ENCODE measurements at places on chromosomes 16 and 17.

GRCh38 chr17:40063901-40064531, 1.3 kb downstream of the THRA start:
- DNase-seq, result no peak

- no peak for DNase-seq
These were observed 81.5 kb upstream of the DHX40 start for GRCh38 chr17:59483860-59484259.

DNA sequence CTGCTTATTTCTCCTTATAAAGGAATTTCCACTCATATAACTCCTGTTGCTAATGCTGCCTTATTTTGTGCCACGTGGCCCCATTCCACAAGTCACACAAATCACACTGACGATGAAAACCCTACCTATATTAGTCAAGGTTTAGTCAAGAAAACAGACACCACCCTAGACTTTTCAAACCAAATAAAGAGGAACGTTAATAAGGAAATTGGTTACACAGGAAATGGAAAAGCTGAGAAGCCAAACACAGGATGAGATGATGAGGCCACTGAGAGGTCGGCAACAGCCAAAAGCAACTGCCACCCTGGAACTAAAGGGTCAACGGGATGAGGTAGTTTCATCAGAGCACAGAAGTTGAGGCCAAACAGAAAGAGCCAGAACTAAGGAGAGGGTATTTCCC, 47.3 kb upstream of the ALOX12 start:
- no peak for DNase-seq

GRCh38 chr16:14499110-14499509, 130.9 kb downstream of the PARN start:
- no peak for DNase-seq

DNA sequence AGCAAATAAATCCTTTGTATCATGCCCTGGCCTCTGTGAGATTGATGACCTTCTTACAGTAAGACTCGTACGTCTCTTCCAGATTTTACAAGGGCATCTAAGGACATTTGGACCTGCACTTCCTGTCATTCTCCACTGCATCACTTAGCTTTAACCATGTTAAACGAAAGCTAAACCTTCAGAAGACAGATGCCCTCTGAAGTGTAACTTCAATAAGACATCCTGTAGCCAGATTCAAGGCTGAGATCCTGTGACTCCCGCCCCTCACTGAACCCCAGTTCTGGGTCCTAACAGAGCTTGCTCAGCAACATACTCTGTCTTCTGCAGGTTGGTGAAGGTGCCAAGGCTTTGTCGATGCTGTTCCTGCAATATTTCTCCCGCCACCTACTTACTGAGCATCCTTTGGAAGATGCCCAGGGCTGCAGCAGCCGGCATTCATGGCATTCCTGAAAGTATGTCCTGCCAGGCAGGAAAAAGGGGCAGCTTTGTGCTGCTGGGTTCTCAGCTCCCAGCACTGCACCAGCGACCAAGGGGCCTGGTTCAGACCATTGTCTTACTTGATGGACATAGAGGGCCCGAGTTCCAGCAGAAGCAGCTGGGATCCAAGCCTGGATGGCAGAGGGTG, 131.1 kb downstream of the AXIN2 start:
- no peak for DNase-seq

GRCh38 chr17:78441271-78441971, 63.0 kb downstream of the PGS1 start:
- DNase-seq, result no peak

GRCh38 chr17:80198144-80198661, 21.9 kb downstream of the SGSH start:
- DNase-seq, result no peak

- no peak for DNase-seq
These were observed 10.7 kb upstream of the EPOP start for GRCh38 chr17:38685491-38685890.

DNA sequence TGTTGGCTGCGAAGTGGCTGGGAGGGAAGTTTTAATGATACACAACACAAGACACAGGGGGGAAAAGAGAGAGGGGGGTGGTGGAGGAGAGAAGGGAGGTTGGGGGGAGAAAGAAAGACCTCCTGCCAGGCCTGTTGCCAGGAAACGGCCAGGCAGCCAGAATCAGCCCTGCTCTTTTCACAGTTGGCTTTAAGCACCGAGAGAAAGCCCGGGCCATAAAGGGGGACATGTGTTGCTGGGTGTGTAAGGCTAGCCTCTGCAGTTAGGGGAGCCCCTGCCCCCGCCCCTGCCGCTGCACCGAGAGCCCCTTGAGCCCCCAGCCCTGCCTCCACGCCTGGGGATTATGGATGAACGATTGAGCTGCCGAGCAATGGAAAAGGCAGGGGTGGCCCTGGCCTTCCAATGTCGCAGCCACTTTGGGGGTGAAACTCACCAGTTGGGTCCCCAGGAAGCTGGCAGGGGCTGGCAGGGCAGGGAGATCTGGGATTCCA, 13.9 kb upstream of the WNT3 start:
- peak; percentile 31 for DNase-seq

DNA sequence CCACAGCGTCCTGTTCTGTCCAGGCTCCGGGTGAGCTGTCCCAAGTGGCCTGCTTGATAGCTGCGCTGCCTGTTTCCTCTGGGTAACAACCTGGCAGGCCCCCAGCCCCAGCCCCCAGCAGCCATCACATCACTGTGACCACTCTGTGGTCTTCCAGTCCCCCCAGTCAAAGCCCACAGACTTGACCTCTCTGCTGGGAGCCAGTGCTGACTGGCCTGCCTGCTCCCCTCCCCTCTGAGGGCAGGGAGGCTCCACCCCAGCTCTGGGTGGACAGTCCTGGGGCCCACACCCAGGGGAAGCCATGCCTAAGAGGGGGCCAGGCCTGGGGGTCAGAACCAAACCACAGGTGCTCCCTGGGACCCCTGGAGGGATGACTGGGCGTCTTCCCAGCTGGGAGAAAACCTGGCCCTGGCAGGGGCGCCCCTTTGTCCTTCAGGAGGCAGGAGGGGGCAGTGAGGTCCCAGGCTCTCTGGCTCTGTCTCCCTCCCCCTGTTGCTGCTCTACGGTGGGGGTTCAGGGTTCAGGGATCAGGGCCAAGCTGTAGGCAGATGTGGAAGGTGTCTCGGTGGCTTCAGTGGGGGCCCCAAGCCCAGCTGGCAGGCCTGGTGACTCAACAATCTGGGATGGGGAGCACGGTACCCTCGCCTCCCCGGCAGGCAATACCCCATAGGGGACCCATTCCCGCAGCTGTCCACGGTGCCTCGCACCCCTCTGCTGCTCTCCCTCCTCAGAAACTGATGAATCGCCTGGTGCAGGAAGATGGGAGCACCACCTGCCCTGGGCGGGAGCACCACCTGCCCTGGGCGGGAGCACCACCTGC, 1.8 kb upstream of the SLC16A3 start:
- DNase-seq, result no peak

DNA sequence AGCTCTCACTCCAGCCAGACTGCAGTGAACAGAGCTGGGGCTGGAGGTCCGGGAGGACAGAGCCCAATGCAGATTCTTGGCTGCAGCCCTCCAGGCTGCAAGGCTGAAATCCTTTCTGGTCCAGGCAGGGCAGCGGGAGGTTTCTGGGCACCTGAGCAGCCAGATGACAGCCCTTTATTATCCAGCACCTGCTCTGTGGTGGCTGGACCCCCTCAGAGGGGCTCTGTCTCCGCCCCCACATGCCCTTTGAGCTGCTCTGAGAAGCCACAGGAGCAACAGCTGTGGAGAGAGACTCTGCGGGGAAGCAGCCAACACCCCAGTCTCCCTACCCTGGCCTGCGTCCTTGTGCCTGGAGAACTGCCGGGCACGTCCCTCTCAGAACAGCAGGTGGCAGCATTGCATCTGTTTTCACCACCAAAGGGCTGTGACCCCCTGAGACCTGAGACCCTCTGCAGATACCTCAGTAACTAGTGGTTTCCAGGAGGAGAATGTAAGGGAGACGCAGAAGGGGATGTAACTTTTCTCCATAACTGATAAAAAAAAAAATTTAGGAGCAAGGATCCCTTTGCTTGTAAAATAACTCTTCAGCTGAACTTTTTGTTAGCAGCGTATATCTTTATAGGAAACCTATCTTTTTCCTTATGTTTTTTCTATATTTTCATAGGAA, 3.7 kb upstream of the CNP start:
- peak; percentile 82 for DNase-seq

DNA sequence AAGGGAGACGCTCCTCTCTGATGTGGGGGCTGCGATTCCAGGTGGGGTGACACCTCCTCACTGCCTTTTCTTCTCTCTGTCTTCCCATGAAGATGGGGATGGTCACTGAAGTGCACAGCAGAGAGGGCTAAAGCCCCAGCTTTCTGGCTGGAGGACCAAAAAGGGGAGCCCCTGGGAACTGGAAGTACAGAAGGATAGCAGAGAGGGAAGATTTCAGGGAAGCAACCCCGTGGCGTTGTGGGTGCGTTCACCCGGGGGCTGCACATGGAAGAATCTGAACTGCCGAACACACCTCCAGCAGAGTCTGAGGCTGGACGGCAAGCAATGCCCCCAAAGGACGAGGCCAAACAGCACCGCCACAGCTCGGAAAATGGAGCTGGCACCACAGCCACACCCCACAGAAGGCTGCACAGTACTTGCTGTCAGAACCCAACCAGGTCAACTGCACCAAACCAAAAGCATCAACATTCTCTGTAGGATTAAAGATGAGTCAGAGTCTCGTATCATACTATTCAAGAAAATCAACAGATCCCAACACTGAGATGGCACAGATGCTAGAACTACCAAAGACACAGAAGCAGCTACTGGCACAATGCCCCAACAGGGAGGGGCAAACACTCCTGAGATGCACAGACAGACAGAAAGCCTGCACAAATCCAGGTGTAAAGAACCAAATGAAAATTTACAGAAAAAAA, 49.9 kb downstream of the MAP1LC3B start:
- DNase-seq, result no peak

DNA sequence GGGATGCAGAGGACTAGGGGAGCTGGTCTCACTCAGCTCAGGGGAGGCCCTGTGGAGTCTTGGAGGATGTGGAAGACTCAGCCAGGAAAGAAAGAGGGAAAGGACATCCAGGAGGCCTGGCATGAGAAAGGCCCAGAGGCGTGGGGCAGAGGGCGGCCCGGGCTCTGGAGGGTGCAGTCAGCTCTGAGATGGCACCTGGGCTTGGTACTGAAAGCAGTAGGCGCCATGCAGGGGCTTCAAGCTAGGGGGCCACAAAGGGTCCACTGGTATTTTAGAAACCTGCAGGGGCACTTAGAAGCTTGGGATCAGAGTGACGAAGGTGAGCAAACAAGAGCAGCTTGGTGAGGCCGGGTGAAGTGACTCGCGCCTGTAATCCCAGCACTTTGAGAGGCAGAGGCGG, 5.6 kb downstream of the FAM171A2 start:
- DNase-seq, result no peak

GRCh38 chr16:68786685-68787418, 49.8 kb downstream of the CDH1 start:
- DNase-seq, result peak; percentile 81

- no peak for DNase-seq
These were observed 2.1 kb downstream of the KCNH4 start for GRCh38 chr17:42178817-42179216.

- peak; percentile 86 for DNase-seq
These were observed 43.2 kb downstream of the CUEDC1 start for GRCh38 chr17:57911834-57912673.

- DNase-seq, result no peak
These were observed 641 bp downstream of the SBK1 start for GRCh38 chr16:28292731-28293600.

GRCh38 chr17:31533546-31534155, 142.2 kb downstream of the RAB11FIP4 start:
- DNase-seq, result no peak

DNA sequence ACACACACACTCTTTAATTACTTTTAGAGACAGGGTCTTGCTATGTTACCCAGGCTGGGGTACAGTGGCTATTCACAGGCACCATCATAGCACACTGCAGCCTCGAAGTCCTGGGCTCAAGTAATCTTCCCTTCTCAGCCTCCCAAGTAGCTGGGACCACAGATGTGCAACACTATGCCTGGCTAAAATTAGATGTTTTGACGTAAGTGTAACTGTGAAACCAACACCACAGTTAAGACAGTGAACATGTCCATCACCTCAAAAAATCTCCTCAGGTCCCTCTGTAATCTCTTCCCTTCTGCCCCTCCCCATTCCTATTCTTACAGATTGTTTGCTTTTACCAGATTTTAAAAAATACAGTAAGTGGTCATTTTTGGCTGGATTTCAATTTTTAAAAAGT, 66.7 kb downstream of the RPGRIP1L start:
- no peak for DNase-seq

GRCh38 chr17:34146440-34147043, 108.5 kb upstream of the CCL2 start:
- no peak for DNase-seq

DNA sequence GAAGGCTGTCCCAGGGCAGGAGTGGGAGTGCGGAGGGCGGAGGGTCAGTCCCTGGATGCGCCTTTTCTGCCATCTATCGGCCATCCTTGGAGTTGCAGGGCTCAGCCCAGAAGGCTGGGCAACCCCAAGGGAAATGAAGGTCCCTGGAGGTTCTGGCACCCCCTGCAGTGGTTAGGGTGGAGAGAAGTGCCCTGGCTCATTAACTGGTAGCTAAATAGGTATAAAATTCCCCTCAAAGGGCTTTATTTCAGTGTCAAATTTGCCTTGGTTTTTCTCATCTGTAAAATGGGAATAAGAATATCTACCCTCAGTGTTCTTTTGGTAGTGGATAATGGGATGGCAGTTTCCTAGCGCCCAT, 22.4 kb downstream of the C17orf75 start:
- peak; percentile 29 for DNase-seq

DNA sequence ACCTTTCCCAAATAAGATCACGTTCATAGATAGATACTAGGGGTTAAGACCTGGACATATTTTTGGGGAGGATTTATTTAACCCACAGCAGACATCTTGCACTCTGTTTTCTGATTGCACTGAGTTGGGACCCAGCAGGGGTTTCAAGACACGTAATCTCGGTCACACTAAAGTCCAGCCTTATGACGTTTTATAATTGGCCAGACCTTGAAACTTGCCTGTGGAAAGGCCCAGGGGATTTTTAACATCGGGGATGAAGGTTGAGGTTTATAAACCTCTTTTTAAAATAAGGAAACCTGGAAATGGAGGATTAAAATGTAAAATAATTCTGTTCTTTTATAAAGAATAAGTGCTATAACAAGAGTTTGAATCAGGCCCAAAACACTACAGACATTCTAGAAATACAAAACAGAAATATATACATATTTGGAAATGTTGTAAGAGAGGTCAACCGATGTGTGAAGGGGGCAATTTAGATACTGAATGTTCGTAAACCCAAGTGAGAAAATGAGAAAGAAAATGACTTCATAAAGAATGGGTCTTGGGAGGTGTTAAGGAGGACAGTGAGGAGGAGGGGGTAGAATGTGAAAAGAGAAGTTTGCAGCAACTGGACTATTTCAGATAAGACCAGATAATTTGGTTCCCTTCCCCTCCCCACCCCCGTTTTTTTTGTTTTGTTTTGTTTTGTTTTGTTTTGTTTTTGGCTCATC, 61.1 kb upstream of the NOL11 start:
- DNase-seq, result no peak

Data from hypothalamus (tissue), 51 donors.